ENCODE measurements at places on chromosomes 1 and 21.

DNA sequence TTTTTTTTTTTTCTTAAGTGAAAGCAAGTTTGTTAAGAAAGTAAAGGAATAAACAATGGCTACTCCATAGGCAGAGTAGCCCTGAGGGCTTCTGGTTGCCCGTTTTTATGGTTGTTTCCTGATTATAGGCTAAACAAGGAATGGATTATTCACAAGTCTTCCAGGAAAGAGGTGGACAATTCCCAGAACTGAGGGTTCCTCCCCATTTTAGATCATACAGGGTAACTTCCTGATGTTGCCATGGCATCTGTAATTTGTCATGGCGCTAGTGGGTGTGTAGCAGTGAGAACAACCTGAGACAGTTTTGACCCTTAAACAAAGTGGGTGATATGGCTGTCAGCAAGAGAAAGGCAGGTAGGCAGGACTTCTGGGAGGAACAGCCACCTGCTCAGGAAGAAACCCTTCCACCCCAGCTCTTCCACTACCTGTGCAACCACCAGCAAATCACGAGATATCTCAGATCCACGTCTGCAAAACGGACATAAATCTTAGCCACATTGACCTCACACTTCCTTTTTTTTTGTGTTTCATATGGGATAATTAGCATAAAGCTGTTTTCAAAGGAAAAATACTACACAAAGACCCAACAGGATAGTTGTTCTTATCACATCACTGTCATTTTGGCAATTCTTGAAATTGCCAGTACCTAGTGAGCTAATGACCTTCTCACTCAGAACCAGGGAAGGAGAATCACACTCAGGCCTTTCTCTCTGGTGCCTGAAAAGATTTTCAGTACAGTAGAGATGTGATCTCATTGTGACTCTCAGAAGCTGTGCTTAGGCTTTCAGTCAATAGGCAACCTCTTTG lies 34.8 kb upstream of the DUSP10 start:
- DNase-seq = no peak

DNA sequence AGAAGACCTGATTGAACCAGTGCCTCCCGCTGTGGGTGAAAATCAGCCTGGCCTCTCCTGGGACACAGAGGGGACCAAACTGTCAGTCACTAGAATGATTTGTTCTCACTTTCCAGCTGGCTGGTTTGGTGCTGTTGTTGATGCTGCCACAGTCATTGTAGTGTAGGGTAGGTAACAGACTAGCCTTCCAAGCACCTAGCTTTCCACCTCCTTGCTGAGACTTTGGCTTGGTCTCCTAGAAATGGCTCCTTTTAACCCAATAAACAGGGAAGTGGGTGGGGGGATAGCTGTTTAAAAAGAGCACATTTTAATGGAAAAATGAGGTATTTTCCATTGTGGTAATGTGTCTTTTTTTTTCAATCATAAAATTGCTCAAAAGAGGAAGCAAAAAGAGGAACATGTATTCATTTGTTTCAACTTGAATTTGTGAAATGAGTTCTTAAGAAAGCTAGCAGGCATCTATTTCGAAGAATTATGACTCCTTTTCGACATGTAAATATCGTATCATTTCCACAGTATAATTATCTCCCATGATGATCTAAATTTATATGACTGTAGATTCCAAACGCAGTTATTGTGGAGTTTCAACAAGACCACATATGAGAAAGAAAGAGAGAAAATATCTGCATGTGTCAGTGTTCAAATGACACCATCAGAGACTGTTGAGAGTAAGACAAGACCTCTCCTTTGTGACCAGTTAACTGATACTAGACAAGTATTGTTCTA lies 190.1 kb downstream of the HLX start:
- DNase-seq = no peak

- no peak for DNase-seq
Observed at GRCh38 chr1:61058483-61059245, 23.7 kb upstream of the NFIA start.

DNA sequence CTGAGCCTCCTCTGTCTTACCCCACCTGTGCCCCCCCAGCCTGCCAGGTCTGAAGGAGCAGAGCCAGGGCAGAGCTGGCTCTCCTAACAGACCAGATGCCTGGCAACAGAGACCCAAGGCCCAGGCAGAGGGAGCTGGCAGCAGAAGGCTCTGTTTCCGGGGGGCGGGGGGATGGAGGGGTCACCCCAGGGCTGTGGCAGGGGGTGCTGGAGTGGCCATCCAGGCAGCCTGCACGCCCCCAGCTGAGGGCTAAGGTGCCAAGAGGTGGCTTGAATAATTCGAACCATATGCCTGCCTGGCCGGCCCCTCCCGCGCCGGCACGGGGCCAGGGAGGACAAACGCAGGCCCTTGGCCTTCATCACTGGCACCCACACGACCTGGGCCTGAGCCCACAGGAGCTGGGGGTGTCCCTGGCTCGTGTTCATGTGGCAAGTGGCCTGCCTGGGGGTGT lies 16.0 kb upstream of the PLEKHG5 start:
- DNase-seq = no peak

DNA sequence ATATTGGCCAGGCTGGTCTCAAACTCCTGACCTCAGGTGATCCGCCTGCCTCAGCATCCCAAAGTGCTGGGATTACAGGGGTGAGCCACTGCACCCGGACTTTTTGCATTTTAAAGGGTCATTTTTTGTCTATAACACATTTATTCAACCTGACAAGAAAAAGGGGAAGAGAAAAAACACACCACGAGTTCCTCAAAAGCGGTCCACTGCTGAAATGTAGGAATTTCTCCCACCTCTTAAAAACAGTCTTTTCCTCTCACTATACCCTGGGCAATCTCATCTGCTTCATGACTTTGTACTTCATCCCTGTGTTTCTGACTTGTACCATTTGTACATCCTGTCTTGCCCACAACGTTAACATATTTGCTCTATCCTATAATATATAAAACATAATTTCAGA lies 413.3 kb upstream of the PTBP2 start:
- DNase-seq = no peak

DNA sequence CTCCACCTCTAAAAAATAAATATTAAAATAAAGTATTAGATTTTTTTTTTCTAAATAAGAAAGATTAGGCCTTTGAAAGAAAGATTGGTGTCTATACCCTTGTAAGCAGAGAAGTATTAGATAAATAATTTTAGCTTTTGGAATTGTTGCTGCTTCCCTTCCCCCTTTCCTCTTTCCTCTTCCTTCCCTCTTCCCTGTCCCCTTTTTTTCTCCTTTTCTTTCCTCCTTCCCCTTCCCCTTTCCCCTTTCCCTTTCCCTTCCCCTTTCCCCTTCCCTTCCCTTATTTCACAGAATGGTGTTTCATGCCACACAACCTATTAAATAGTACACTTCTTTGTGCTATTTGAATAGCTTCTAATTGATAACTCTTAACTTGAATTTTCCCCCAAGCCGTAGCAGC lies 69.8 kb upstream of the QSOX1 start:
- DNase-seq = no peak

GRCh38 chr1:246214708-246215509 lies 292.2 kb downstream of the SMYD3 start:
- peak; percentile 27 for DNase-seq

- no peak for DNase-seq
Observed at GRCh38 chr1:19210772-19211549, 895 bp upstream of the UBR4 start.

DNA sequence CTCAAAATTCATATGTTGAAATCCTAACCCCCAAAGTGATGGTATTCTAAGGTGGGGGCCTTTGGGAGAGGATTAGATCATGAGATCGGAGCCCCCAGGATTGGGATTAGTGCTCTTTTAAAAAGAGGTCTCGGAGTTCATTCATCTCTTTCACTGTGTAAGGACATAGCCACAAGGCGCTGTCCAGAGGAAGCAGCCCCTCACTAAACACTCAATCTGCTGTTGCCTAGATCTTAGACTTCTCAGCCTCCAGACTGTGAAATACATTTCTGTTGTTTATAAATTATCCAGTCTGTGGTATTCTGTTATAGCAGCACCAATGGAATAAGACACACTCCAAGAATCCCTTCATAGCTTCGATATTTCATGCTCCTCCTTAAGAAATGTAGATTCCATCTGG lies 12.4 kb upstream of the TIAM1 start:
- DNase-seq = no peak

- DNase-seq = no peak
Observed at GRCh38 chr1:26197813-26198212, 7.4 kb downstream of the CATSPER4 start.

DNA sequence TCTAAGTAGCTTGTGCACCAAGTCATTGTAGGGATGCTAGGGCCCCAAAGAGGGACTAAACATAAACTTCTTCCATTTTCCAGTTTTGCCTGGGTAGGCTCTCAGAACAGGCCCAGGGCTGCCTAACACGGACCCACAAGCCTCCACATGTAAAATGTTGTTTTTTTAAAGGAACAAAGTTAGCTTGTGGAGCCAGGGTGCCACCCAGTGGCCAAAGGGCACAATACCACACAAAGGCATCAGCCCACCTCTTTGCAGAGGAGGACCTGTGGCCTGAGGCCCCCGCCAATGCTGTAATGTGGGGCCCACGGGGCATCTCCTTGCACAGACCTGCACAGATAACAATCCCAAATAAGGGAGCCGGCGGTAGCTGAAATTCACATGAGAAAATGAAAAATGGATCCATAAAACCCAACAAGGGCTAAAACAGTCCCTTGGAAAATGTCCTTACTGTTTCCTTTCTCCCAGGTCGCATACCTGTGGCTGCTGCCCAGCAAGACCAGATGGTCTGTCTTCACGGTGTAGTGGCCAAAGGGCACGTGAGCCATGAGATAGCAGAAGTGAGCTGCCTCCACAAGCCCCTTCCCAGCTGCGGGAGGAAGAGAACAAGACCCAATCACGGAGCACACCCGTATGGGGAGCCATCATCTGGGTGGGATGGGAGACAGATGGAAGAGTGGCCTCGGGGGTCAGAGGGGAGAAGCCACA lies 23.8 kb downstream of the SEC16B start:
- peak; percentile 41 for DNase-seq

Data from transverse colon (tissue), 4 donors.